ENCODE measurements at places on chromosomes 3 and 15.

DNA sequence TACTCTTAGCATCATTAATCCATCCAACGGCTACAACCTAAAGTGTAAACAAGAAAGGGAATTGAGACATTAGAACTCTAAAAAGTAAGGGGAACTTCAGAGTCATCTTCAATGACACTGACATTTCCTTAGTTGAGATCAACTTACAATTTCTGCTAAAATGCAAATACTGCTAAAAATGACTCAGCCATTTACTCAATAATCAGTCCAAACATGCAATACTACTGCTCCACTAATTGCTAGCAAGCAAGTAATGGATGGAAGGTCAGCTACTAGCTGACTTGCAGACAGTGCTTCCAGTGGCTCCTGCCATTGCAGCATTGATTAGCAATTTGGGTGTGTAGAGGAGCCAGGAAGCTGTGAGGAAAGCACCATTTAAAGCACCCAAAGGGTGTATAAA lies 28.4 kb downstream of the CD200R1L start:
- DNase-seq, result no peak

DNA sequence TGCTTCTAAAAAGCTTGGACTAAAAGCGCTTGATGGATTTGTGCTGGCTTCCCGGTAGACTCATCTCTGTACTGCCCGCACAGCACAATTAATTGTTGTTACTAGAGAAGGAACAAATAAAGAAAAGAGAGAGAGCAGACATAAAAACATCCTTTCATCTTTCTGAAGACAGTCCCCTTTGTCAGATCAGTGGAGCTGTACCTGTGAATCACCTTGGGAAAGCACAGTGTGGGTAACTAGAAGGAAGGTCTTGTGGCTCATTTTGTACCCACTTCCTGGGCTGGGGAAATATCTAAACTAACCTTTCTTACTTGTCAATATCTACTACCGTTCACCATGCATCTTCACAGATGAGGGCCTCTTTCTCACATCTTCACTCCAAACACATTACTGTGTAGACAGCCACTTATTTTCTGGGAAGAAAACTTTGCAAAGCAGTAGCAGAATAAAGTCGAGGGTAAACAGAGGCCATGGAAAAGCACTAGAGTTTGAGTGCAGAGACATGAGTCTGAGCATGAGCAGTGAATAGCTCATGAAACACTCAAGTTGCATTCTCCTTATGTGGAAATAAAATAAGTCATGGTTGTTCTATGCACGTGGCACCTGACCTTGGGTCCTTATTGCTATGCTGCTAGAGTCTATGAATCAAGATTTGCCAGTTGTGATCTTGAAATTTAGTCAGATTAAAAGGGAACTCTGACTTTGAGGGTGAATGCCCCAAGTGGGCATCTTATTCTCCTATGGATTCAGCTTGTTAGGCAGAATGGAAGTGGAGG lies 169.3 kb downstream of the LPP start:
- no peak for DNase-seq

GRCh38 chr3:11381563-11381962 lies 109.4 kb downstream of the ATG7 start:
- DNase-seq, result no peak

DNA sequence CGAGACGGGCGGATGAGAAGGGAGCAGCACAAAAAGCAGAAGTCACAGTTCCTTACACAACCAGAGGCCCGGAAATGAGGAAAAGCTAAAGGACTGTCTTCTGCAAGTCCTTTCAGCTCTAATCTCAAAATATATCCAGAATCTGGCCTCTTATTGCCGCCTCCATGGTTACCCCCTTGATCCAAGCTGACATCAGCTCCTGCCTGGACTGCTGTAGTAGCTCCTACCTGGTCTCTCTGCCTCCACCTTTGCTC lies 324.0 kb upstream of the ROPN1 start:
- no peak for DNase-seq

- peak; percentile 25 for DNase-seq
Observed at GRCh38 chr15:85840079-85840801, 45.5 kb upstream of the KLHL25 start.

DNA sequence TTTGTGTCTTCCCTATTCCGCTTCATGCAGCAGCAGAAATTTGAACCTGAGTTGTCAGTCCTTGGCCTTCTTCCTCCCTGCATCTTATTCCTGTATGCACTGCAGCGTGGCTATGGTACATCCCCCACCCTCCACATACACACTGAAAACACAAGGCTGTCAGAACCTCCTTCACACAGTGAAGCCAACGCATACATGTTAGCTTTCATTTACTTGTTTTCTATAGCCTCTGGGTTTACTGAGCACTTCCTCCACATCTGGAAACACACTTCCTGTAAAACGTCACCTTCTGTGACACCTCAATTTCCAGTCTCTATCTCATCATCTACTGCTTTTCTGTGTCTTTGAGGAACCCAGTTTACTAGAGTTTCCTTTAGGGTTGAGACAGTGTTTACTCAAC lies 47.0 kb downstream of the SUSD5 start:
- no peak for DNase-seq

GRCh38 chr3:155605571-155605970 lies 139.3 kb downstream of the PLCH1 start:
- DNase-seq, result no peak

All from putamen (tissue), 1 donor.